Natural killer cell (primary cell): ENCODE measurements at places on chromosomes 2 and 18.

- no peak for DNase-seq
Observed at GRCh38 chr18:48932462-48932818, 18.3 kb downstream of the SMAD7 start.

GRCh38 chr2:198973181-198973580 lies 484.6 kb downstream of the SATB2 start:
- DNase-seq = no peak

DNA sequence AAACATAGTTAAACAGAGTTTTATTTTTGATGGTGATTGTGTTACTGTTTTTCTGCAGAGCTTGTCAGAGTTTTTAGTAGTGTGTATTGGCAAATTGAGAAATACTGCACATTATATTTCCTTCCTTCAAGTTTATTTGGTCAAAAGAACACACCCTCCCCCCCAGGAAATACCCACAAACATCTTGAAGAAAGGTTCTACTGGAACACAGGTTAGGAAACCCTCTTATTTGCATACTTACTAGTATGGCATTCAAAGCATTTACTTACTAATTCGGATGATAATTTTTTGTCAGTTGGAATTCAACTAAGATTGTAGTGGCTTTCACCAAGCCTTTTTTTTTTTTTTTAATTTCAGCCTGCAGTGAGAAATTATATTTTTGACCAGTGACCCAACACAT lies 9.1 kb downstream of the CAB39 start:
- DNase-seq = no peak

DNA sequence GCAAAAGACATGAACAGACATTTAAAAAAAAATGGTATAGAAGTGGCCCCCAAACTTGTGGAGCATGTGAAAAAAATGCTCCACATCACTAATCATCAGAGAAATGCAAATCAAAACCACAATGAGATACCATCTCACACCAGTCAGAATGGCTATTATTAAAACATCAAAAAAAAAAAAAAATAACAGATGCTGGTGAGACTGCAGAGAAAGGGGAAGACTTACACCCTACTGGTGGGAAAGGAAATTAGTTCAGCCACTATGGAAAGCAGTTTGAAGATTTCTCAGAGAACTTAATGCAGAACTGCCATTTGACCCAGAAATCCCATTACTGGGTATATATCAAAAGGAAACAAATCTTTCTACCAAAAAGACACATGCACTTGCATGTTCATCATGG lies 164.8 kb downstream of the RIT2 start:
- no peak for DNase-seq

- DNase-seq = peak; percentile 31
Observed at GRCh38 chr2:39620067-39620466, 45.6 kb upstream of the TMEM178A start.

DNA sequence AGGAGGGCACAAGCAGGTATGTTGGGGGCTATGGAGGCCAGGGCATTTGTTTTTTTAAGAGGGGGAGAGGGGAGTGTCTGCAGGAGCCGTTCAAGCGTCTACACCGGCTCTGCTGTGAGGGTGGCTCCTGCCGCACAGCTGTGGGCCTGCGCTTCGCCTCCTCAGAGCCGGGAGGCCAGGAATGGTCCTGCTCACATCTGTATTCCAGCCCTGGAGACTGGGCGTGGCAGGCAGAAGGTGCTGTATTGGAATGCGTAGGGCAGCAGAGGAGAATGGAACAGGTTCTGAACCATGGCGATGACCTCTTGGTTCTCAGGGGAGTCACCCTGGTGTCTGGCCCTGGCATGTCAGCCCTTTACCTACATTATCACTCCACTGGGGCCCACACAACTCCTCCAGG lies 26.8 kb upstream of the INHBB start:
- DNase-seq = no peak
